ENCODE measurements at places on chromosomes 6 and 20.

- no peak for DNase-seq
Measured at GRCh38 chr20:16455324-16455723, 117.9 kb downstream of the KIF16B start.

DNA sequence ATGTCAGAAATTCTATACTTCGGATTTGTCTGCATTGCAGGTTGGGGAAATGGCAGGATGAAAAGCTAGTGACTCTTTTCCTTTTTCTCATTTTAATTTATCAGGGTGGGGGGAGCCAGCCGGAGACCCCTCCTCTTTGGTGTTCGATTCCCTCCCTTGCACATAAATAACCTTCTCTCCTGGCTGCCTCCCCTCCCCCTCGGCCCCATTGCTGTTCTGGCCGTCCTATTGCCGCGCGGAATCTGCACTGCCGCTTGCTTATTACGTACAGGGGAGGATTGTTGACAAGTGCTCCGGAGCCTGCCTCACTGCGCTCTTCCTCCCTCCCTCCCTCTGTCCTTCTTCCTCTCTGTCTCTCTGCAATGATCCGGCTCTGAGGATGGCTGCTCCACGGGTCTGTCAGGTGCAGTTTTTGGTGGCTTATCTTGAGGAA is 154.7 kb downstream of the JARID2 start:
- DNase-seq = no peak

DNA sequence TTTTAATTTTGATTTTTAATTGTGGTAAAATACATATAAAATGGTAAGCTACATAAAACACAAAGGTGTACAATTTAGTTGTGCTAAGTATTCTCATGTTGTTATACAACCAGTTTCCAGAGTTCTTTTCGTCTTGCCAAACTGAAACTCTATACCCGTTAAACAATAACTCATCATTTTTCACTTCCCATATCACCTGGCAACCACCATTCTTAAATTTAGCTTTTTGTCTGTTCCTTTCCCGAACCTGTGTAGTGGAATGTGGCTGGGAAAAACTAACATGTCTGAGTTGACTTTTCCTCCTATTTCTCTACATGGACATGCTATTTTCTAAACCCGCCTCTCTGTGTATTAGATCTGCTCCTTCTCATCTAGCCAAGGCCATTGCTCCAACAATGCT is 27.6 kb downstream of the RPRD1B start:
- no peak for DNase-seq

- no peak for DNase-seq
Measured at GRCh38 chr6:3318821-3319540, 60.2 kb downstream of the PSMG4 start.

DNA sequence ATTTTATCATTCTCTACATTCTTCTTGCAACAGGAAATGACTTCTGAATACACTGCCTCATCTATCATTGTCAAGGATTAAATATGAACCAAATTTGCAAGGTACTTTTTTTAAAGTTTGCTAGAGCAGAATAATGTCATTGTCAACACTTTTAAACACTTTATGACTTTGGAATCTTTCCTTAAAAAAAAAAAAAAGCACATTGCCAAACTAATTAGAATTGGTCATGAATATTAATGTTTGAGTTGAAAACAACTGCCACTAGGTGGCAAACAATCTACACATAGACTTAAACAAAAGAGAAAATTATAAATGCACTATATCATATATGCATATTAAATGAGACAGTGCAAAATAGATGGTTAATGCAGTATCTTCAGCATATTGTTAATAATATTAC is 32.5 kb upstream of the TMEM244 start:
- peak; percentile 60 for DNase-seq

- no peak for DNase-seq
Measured at GRCh38 chr20:43006651-43007375, 182.9 kb downstream of the PTPRT start.

DNA sequence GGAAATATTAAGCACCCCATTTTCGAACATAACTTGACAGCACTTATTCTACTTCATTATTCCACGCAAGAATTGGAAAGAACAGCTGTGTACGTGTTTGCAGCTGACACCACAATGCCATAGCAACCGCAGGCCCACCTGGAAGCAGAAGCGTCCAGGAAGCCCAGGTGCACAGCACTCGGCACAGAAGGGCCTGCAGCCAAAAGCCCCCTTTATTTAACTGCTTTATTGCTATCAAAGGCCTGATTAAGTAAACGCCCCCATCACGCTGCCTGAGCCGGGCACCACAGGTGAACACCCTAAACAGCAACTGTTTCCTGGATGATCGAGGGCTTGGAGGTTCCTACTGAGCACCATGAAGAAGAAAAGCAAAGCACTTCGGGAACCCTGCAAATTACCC is 6.3 kb downstream of the TAF4 start:
- no peak for DNase-seq

- DNase-seq = no peak
Measured at GRCh38 chr6:165573671-165574070, 89.4 kb downstream of the PDE10A start.

- DNase-seq = peak; percentile 94
Measured at GRCh38 chr6:7148100-7148822, 40.5 kb downstream of the RREB1 start.

DNA sequence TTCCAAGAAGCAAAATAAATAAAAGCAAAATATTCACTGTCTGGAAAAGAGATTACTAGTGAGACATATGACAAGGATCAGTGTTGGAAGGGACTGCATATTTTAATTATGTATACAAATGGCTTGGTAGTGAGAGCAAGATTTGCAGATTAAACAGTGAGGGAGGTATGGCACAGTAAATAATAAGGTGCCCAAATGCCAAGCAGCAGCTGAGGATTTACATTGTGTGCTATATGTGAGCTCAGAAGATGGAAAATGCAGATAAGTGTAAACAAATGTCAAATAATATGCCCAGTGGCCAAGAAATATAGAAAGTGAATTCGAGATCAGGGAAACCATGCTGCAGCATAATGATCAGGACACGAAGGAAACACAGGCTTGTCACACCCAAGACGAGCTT is 173.8 kb upstream of the NRSN1 start:
- no peak for DNase-seq

DNA sequence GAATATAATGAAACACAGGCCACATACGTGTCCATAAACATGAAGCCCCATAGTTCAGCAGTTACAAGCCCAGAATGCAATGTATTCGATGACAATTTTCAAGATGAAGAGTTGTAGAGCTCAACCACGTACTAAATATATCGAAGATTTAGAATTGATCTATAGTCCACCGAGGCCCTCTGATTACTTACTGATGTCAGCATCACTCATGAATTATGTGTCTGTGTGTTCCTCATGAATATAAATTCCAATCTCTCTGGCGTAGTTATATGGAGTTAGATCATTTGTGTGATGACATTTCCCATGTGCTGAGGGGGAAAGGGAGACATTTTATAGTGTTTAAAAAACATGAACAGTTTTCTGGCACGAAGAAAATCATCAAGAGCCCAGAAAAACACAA is 97.5 kb downstream of the PFDN4 start:
- DNase-seq = no peak

- no peak for DNase-seq
Measured at GRCh38 chr6:13467216-13467600, 20.2 kb downstream of the GFOD1 start.

DNA sequence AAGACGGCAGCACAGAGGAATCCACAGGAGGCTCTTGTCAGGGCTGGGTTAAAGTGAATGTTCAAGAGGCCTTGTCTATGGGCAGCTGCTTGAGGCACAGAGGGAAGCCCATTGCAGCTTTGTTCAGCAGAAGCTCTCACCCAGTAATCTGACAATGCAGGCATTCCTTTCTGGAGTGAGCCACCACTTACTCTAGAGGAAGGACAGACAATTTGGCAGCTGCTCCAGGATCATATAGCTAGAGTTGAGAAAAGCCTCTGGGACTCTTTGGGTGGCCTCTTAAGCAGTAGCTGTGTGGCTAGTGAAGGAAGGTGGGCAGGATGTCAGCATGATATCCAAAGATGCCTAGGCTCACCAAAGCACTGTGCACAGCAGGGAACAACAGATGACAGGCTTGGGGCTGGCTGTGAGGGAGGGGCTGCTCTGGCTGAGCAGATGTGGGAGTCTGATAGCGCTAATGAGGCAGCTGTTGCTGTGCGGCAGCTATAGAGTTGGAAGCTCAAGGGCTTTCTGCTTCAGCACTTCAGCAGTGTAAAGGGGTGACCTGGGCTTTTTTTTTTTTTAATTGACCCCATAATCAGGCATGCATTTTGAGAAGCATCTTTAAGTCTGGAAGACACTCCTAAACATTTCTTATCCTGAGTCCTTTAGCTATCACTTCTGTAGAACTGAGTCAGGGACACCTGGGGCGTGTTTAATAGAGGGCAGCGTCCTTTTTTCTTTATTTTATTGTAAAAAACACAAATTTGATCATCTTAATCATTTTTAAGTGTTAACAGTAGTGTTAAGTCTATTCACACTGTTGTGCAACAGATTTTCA is 27.2 kb downstream of the CMTR1 start:
- no peak for DNase-seq

DNA sequence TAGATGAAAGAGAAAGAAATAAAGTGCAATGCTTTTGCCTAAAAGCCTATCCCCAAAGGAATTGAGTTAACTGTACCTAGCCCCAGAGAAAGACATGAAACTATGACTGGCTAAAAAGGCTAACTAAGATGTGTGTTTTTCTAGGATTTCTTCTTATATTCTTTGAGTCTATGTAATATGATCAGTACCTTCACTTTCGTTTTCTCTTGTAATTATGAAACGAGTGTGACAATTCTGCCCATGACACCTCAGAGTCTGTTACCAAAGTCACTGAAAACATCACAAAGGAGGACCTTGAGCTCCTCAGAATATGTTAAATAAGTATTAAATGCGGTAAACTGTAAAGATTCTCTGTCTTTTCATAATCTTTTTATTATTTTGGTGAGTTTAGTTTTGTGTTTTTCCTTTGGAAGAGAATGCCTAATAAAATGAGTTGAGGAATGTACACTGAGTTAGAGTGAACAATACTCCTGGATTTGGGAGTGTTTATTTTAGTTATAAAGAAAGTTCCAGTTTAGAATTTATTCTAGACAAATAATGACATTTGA is 141.3 kb downstream of the FUT9 start:
- DNase-seq = no peak

GRCh38 chr20:47346172-47346571 is 10.3 kb downstream of the ZMYND8 start:
- no peak for DNase-seq

DNA sequence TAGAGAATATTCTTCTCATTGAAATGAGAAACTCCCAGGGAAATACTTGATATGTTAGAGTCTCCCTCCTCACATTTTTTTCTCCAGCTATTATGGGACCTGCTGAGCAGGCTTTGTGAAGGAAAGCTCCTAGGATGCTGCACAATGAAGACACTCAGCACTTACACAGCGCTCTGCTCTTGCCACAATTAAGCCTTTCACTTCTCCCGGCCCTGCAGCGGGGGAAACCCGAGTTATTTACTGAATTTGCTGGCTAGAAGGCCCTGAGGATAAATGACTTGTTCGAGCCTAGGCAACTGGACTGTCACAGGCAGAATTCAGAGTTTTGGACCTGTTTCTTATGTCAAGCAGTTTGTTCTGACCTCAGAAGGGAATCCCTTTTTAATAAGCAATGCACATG is 102.0 kb downstream of the MAP3K7 start:
- no peak for DNase-seq

DNA sequence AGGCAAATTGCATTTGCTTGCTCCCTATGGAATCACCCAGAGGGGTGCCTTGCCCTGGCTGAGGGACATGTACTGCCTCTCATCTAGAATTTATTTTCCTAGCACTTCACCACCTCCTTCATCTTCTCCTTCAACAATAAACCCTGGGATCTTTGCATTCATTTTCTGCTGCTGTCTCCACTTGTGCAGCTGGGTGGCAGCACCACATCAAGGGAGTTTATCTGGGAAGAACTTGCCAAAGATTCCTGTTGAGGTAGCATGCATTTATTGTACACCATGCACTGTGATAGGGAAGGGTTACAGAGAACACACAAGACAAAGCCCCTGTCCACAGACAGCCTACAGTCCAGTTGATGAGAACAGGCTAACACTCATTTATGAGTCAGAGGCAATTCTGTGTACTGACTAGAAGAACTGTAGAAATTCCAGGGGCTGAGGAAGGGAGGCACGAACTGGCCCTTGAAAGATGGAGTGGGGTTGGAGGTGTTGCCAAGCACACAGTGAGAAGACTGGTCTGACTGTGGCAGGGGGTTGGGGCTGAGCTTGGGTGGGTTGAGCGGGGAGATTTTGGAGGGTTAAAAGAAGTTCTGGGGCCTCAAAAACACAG is 17.5 kb downstream of the C20orf173 start:
- DNase-seq = peak; percentile 63

- no peak for DNase-seq
Measured at GRCh38 chr6:15500078-15500740, 162.6 kb downstream of the DTNBP1 start.

DNA sequence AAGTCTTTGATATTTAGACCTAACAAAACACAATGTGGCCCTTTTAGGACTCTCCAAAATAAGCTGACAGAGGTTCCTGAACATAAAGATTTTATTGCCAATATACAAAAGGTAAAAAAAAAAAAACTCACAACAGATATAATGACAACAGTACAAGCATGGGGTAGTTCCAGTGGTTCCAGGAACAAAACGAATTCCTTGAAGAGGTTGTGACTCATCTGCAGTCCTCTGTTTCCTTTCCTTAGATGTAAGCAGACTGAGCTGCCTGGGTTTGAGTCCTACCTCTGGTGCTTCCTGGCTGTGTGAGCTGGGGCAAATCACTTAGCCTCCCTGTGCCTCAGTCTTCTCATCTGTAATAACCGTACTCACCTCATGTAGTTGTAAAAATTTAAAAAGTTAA is 13.3 kb upstream of the CTAGE9 start:
- peak; percentile 9 for DNase-seq

DNA sequence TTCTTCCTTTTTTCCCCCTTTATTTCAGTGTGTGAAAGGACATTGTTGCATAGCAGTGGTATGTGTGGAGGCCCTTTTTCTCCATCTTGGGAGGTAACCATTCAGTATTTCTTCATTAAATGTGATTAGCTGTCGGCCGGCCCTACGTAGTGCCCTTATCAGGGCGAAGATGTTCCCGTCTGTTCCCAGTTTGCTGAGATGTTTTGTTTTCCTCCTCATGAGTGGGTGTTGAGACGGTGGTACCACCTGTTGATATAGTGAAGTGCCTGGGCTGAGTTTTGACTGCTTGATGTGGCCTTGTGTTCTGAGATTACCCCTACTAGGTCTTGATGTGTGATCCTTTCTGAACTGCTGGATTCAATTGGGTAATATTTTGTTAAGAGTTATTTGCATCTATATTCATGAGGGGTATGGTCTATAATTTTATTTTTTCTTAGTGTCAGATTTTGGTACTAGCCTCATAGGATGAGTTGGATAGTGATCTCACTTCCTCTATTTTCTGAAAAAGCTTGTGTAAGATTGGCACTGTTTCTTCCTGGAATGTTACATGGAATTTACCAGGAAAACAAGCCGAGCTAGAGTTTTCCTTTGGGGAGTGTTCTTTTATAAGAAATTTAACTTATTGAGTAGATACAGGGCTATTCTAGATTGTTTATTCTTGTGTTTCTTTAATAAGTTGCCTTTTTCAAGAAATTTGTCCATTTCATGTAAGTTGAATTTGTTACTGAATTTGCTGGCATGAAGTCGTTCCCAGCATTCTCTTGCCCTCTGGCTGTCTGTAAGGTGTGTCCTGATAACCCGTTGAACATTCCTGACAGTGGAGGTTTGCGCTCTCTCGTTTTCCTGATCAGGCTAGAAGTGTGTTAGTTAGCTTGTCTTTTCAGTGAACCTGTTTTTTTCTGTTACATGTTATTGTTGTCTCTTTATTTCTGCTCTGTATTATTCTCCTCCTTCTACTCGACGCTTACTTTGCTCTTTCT is 4.3 kb downstream of the MTG2 start:
- DNase-seq = peak; percentile 29

- DNase-seq = peak; percentile 34
Measured at GRCh38 chr6:35776364-35777215, at the start of gene CLPSL2. Gene CLPSL2 (plus strand): TSS chr6:35776598. CDS start chr6:35776619, 21 bp downstream.

Data from ELR (cell line).